Activated CD4-positive, alpha-beta T cell treated with anti-CD3 and anti-CD28 coated beads for 36 hours (primary cell): ENCODE measurements at places on chromosomes 2 and 18. TPM values are rescaled to one million over a fixed set of nuclear protein-coding genes. Genes with fewer than 3 reads are reported as not detected.

- DNase-seq, result no peak
Measured at GRCh38 chr2:138474100-138474825, 27.3 kb upstream of the SPOPL start.

DNA sequence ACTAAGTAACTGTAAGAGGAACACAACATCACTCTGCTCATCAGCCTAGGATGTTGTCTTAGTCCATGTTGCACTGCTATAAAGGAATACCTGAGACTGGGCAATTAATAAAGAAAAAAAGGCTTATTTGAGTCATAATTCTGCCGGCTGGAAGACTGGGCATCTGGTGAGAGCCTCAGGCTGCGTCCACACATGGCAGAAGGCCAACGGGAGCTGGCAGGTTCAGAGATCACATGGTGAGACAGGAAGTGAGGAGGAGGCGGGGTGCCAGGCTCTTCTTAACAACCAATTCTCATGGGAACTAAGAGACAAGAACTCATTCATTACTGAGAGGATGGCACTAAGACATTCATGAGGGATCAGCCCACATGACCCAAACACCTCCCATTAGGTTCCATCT lies 46.8 kb downstream of the EPG5 start:
- DNase-seq, result peak; percentile 12

GRCh38 chr2:186560254-186560653 lies 29.6 kb upstream of the ITGAV start:
- DNase-seq, result no peak

DNA sequence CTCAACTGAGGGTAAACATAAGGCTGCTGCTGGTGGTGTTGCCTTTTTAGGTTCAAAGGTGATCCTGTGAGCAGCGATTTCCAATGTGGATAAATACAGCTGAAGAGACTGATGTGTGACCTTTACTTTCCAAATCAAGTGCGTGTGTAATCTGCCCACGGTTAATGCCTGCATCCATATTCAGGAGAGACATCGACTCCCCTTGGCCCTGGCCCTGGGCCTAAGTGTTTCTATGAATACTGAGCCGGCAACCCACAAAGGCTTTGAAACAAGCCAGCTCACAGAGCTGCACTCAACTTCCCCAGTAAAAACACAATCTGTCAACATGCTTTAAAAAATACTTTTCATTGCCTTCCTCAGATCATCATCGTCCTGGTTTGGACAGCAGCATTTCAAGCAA lies 1026.6 kb downstream of the TMEM182 start:
- DNase-seq, result no peak

DNA sequence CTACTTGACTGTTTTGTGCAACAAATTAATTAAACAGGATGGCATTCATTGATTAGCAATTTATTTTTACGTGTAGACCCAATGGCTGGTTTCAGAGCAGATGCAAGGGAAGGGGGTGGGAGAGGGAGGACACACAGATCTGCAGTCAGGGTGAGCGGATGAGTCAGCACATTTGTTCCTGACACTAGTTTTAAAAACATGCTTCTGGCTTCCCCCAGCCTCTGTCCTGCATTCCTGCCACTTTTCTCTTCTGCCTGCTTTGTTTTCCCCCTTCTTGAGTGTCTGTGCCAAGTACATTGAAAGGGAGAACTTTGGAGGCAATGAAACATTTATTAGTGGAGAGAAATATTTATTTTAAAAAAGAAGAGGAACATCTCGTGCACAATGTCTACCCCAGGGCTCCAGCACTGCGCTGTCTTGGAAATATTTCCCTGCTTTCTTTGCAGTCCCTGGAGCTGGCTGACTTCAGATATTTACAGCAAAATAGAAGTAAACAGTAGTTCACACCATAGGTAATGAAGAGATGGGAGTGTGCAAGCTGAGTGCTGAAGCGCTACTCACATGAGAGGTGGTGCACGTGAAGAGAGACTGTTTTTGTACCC lies 52.2 kb downstream of the NRP2 start:
- no peak for DNase-seq

- no peak for DNase-seq
Measured at GRCh38 chr18:66623821-66624220, 19.9 kb upstream of the CDH19 start.

DNA sequence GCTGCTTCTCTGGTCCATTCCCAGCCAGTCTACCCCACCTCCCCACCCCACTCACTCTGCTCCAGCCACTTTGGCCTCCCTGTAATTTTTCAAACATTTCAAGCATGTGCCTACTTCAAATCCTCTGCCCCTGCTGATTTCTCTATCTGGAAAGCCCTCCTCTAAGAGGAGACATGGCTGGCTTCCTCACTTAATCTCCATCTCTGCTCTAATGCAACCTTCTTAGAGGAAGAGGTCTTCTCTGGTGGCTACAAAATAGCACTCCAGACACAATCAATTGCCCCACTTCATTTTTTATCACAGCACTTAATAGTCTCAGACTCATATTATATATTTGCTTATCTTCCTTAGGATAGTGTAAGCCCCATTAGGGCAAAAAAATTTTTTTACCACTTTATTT lies 161.1 kb upstream of the SLC39A10 start:
- no peak for DNase-seq

- no peak for DNase-seq
Measured at GRCh38 chr18:4125224-4125623, 329.9 kb downstream of the DLGAP1 start.

GRCh38 chr2:127093648-127094210 lies 13.2 kb downstream of the BIN1 start:
- DNase-seq, result no peak

DNA sequence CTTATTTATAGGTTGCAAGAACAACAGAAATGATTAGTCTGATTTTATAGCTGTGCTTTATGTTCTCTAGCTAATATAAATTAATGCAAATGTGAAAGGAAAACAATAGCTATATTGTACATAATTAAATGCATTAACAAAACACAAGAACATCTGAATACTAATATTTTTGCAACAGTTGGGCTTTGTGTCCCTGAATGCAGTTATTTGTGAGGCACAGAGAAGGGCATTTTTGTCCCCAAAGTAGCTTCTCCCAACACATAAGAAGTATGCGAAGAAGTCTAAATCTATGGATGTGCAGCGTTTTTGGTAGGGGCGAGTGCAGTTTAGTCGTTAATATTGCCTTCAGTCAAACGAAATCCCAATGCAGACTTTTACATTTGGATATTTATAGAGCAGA lies 110.0 kb downstream of the MBP start:
- DNase-seq, result no peak

DNA sequence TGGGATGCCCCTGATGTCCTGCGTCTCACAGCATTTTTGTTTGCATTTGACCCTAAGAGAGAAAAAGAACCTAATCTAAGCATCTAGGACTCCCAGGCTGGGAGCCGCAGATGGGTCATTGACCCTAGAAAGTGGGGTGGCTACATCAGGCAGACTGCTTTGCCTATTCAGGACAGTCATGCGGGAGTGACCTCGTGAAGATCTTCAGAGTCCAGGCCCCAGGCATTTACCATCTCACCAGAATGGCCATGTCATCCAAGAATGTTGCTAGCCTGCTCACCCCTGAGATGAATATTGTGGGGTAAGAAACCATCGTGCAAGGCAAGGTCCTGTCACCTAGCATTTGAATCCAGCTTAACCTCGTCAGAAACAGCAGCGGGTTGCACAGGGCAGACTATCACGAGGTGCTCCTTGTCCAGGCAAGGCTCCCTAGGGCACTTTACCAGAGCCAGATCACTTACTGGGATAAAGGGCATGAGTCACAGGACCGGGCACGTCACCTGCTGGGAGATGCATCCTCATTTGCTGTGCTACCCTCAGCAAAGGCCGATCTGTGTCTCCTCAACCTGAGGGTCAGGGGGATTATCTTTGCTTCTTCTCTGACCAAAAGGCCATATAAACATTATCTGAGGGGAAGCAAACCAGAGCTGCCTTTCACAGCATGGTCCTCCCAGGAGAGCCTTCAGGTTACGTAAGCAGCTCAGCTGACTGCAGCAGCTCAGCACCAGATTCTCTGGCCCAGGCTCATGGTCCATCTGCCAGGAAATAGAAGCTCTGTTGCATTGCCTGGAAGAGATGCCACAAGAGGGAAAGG lies 162.3 kb downstream of the ACKR3 start:
- no peak for DNase-seq

DNA sequence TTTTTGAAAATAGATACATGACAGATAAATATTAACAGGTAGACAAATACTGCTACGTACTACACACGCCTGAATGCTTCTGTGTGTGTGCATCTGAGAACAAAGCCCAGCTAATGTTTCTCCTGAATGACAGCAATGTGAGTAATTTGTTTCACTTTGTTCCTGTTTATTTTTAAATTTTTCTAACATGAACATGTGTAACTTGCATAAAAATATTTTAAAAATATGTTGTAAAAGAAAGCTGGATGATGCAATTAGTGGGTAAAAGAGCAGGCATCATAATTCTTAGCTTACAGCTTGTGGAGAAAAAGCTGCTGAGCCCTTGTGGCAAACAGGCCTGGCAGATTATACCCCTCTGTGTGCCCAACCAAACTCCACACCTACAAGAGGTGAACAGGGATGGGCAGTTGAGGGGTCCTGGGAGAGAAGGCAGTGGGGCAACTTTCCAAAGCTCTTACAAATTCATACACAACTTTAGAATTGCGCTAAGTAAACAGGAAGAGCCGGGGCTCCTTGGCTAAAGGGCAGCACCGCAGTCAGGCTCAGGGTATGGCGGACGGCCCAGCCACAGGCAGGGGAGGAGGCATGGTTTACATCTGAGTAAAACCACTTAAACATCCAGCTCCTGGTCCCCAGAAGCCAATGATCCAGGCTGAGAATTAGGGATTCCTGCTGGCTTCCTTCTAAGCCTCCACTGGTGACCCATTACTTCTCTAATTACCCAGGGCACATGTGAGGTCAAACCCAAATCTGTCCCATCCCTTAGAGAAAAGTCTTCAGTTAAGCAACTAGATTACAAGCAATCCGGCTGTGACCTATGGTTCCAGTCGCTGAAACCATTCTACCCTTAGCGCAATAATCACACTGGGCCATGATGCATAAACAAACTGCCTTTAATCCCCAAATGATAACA lies 14.0 kb downstream of the PXDN start:
- no peak for DNase-seq

DNA sequence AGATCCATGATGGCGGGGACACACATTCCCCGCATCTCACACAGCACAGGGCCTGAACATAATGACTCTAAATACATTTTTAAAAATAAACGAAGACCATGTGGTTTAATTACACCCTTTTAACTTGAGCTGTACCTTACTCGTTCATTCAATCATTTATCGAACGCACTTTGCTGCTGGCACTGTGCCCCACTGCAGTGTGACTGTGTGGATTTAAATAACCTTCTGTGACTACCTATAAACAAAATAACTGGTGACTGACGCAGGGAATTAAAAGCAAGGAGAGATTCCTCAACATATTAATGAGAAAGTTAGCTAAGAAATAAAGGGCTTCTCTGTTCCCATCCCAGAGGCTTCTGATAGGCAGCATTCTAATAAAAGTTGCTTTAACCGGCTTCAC lies 10.9 kb upstream of the FZD7 start:
- DNase-seq, result no peak

DNA sequence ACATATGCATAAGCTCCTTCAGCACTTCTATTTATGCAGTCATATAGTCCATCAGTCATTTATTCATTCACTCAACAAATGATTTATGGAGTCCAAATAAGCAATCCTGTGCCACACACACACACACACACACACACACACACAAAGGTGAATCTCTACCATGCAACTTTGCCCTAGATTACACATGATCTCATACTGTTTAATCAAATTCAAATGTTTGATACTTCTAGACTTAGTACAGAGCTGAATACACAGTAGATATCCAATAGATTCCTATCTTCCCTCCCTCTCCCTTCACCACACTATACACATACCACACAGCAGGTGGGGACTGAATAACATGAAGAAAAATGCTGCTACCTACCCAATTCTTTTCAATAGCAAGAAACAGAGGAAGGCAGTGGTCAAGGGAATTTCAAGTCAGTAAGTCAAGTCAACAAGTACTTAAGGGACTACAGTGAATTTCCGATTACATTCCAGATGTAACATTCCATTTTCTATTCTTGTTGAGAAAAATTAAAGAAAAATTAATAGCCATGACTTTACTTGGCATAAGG lies 65.4 kb downstream of the EPG5 start:
- DNase-seq, result no peak

GRCh38 chr2:215729985-215730620 lies 283.2 kb downstream of the MREG start:
- DNase-seq, result no peak

- DNase-seq, result no peak
Measured at GRCh38 chr18:76042511-76042910, 452.5 kb downstream of the ZNF516 start.

DNA sequence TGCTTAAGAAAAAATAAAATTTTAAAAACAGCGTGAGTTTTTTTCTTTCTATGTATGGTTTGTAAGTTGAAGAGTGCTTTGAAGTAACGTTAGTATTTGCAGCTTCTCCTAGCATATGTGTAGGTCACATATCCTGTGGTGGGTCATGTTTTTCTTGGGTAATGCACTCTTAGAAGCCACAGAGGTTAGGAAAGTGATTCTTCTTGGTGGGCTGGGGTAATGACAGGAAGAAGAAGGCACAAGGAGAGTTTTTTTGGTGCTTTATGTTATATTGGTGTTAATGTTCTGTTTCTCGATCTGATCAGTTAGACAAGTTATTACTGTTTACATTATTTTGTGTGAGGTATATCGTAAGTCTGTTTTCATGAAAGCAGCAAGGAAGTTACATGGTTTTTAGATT lies 109.0 kb downstream of the ICA1L start:
- no peak for DNase-seq

DNA sequence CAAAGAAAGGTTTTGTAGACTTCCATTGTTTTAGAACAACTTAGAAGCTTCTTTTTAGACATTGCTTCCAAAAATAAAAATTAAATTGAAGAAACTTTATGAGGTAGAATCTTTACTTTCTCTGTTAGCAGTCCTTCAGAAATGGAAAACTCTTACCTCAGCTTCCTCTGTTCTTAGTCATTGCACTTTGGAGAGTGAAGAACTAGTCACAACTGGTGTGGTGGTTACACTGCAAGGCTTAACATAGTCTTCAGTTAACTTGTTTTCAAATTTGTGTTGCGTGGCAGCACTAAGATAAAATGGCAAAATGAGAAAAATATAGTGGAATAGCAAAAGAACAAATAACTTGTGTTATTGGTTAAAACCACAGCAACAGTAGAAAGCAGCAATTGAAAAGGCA lies 332.6 kb downstream of the KIAA1328 start:
- no peak for DNase-seq

- DNase-seq, result no peak
Measured at GRCh38 chr2:156565066-156565710, 129.0 kb downstream of the GPD2 start.

GRCh38 chr2:240186191-240186725 lies 45.8 kb upstream of the OTOS start:
- DNase-seq, result no peak

- no peak for DNase-seq
Measured at GRCh38 chr18:60493066-60493465, 120.5 kb upstream of the MC4R start.

Gene PJVK
- 1.9 TPM for total RNA-seq

Gene EPAS1
- total RNA-seq, result 16.0 TPM

Gene DSG1
- not detected for total RNA-seq

Gene KRTCAP3
- total RNA-seq, result 5.9 TPM

Gene ANKRD30BL
- total RNA-seq, result not detected

Gene HOXD4
- not detected for total RNA-seq

Gene CCDC102B
- total RNA-seq, result 1.8 TPM

Gene SH2D6
- 1.7 TPM for total RNA-seq

Gene PTPRN
- total RNA-seq, result 0.43 TPM
